T47D (cell line): ENCODE measurements at places on chromosomes 11 and 22.

GRCh38 chr11:45079943-45080719 is 66.3 kb upstream of the PRDM11 start:
- DNase-seq, result no peak

- no peak for DNase-seq
These were observed 165.3 kb downstream of the RRAS2 start for GRCh38 chr11:14193644-14194043.

DNA sequence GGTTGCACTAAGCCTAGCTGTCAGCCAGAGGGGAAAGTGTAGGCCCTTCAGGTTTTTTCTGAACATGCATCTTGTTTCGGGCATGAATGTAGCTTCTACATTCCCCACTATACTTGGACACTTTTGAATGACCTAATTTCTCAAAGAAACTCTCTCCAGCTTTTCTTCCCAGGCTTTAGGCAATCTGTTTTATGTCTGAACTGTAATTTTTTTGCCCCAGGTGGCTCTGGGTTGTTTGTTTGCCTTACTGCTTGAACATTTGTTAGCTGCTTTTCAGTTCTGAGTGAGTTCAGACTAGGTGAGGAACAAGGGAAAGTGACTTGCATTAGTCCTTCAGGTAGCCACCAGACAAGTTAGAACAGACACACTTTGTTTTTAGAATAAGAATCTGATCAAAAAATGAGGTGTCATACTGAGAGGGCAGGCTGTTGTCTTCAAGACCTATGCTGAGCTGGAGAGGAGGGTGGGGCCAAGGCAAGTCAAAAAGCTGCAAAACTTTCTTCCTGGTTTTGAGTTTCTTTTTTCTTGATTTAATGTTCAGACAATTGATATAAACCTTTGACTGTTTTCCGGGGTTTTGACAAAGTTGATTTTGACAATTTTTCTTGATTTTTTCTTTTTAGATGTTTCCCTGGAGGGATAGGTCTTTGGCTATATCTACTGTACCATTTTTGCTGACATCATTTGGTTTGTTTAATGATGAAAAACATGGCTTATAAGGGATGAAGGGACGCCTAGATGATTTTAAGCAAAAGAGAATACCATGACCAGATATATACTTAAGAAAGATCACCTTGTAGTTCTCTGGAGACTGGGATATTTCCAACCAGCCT is 182.8 kb downstream of the WNT11 start:
- DNase-seq, result no peak

GRCh38 chr11:93908689-93909088 is 58.3 kb upstream of the VSTM5 start:
- DNase-seq, result peak; percentile 12

DNA sequence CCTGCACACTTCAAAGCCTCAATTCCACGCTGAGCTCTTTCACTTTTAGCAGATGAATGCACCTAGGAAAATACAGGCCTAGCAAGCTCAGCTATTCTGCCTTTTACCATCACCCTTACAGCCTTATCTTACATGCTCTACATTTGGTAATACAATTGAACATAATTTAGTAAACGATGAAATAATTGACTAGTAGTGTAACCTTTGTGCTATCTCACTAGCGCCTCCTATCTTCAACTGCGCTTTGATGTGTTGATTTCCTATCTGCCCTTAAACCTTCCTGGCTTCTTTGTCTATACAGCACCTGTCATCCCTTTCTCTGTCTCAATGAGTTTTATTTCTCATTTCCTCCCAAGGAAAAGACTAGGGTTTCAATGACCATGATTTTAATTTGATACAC is 149.7 kb downstream of the LRRC4C start:
- no peak for DNase-seq
